ENCODE measurements at places on chromosomes 3 and 15.
A peak's percentile ranks its signal among the peaks of the same experiment; 100 is the strongest.

DNA sequence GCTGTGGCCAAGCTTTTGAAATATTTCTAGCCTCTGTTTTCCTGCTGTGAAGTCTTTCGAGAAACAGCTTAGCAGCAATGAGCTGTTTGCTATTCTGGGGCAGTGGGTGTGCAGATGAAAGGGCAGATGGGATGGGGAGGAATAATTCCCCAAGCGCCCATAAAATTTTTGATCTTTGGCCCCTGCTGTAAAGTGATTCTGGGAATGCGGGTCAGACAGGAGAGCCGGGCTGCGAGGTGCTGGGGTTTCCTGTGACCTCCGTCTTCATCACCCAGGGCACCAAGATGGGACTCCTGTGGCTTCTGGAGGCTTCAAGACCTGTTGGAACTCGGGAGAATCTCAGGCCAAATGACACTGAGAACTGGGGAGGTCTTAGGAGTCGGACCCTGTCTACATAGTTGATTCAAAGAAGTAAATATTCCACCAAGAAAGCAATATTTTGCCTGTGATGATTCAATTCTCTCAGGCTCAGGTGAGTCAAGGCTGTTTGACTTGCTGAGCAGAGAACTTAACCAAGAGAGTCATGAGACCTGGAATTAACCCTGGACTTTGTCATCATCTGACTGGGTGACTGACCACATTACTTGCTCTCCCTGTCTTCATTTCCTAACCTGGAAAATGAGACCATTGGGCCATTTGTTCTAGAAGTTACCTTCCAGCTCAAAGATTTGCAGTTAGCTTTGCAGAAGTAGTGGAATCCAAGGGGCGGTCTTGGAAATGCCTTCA lies 86.4 kb downstream of the POLR2M start:
- DNase-seq, result no peak

- no peak for DNase-seq
Measured at GRCh38 chr3:160047876-160048275, 59.2 kb downstream of the IL12A start.

DNA sequence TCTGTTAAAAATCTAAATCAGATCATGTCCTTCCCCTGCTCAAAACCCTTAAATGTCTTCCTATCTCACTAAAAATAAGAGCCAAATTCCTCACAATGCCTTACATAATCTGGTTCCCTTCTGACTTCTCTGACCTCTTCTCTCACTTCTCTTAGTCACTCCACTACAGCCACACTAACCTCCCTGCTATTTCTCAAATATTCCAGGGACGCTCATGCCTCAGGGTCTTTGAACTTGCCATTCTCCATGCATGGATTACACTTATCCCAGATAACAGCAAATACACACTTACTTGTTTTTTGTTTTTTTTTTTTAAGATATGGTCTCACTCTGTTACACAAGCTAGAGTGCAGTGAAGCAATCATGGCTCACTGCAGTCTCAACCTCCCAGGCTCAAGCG lies 8.5 kb downstream of the TP53BP1 start:
- DNase-seq, result no peak

GRCh38 chr3:157149136-157149696 lies 10.7 kb downstream of the CCNL1 start:
- no peak for DNase-seq

GRCh38 chr15:43095243-43095642 lies 10.6 kb downstream of the UBR1 start:
- no peak for DNase-seq

GRCh38 chr3:32282578-32283154 lies 44.2 kb downstream of the CMTM8 start:
- no peak for DNase-seq

DNA sequence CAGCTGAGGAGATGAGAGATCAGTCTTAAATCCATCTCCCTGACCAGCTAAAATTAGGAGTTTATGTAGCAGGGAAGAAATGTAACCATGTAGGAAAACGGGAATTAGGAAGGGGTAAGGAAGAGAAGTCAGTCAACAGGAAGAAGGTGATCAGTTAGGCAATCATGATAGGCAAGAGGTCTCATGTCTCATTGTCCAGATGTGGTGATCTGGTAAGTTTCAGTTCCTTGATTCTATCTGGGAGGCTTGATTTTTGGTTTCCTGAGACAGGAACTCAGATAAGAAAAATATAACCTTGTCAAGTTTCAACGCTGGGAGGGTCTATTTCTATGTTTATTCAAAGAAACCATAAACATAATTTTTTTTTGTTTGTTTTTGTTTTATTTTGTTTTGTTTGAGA lies 40.3 kb upstream of the TBC1D5 start:
- DNase-seq, result no peak

GRCh38 chr15:81016489-81017068 lies 15.9 kb downstream of the TLNRD1 start:
- DNase-seq, result no peak

- DNase-seq, result no peak
Measured at GRCh38 chr3:13514639-13515435, 34.1 kb upstream of the FBLN2 start.

DNA sequence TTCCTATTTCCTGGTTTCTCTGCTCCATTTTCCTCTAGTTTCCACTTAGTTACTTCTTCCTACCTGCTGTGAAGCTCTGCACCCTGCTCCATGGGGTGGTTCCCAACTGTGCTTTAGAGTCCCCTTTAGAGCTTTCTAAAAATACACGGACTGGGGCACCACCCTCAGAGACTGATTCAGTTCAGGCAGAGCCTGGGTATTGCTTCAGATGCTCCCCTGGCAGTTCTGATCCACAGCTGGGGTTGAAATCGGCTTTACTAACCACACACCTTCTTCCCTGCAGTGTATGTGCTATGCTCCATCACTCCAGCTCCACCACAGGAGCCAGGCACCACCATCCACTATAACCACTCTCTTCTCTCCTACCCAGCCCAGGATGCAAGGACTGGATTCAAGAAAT lies 12.6 kb downstream of the ANP32A start:
- no peak for DNase-seq

GRCh38 chr15:31387479-31388118 lies 61.0 kb downstream of the KLF13 start:
- peak; percentile 89 for DNase-seq

GRCh38 chr3:134885877-134886621 lies 91.0 kb downstream of the EPHB1 start:
- no peak for DNase-seq

GRCh38 chr3:183161552-183162336 lies 790 bp downstream of the LAMP3 start:
- no peak for DNase-seq

GRCh38 chr3:57972531-57973111 lies 35.6 kb upstream of the FLNB start:
- DNase-seq, result no peak

DNA sequence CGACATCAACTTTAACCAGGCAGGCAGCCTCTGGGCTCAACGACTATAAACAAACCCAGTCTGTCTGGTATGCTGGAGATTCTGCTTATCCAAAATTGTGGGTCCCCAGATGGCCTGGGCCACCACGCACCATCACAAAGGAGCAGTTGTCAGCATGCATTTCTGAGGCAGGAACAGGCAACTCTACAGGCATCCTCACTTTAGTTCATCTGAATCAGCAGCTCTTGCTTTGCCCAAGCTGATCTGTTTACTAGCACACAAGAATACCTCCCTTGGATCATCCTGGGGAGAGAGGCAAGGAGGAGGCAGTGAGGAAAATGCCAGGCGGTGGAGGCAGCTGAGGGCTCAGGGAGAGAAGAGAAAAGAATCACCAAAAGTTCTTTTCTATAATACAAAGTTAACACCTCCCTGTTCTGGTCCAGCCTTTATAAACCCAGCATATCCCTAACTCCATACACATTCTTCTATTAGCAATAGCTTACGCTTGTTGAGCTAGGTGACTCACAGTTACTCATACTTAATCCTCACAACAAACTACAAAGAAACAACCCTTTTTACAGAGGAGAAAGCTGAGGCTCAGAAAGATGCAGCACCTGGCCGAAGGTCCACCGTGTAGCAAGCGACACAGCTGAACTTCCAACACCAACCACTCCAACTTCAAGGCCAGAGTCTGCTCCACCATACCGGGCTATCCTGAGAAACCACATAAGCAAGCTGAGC lies 33.6 kb downstream of the ZDHHC3 start:
- DNase-seq, result no peak

- DNase-seq, result no peak
Measured at GRCh38 chr3:151144760-151145159, 58.3 kb downstream of the GPR171 start.

DNA sequence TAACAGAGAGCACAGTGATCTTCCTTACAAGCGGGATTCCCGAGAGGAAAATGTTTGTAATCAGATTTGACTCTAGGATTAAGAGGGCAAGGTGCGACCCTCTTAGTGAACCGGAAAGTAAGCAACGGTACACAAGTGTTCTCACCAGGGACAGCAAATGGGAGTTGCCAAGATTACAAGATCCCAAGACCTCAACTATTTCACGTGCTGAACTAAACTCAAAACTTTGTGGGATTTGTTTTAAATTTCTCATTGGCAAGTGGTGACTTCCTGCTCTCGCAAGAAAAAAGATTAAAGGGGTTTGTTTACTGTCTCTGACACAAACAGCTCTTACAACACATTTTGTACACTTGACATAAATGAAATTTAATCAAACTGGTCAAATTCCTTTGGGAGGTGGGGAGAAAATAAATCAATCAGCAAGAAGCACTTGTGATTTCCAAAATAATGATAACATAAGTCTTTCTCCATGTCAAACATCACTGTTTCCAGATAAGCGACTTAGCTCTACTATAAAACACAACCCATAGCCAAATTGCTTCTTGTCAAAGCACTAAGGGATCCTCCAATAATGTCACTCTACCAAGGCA lies 2.2 kb upstream of the PGPEP1L start:
- no peak for DNase-seq

DNA sequence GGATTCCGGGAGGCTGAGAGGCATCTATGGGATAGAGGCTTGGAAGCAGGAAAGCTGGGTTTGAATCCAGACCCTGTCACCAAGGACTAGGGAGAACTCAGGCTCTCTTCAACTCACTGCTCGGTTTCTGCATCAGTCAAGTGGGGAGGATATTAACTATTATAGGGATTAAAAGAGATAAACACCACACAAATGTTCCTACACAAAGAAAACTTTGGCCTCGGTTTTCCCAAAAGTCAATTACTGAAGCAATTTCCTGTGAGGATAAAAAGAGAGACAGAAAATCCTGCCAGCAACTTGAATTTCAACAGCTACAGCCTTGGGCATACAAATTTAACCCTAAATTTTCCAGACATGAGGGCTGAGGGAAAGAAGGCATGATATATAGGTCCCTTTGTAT lies 36.0 kb downstream of the ITGB5 start:
- DNase-seq, result no peak

DNA sequence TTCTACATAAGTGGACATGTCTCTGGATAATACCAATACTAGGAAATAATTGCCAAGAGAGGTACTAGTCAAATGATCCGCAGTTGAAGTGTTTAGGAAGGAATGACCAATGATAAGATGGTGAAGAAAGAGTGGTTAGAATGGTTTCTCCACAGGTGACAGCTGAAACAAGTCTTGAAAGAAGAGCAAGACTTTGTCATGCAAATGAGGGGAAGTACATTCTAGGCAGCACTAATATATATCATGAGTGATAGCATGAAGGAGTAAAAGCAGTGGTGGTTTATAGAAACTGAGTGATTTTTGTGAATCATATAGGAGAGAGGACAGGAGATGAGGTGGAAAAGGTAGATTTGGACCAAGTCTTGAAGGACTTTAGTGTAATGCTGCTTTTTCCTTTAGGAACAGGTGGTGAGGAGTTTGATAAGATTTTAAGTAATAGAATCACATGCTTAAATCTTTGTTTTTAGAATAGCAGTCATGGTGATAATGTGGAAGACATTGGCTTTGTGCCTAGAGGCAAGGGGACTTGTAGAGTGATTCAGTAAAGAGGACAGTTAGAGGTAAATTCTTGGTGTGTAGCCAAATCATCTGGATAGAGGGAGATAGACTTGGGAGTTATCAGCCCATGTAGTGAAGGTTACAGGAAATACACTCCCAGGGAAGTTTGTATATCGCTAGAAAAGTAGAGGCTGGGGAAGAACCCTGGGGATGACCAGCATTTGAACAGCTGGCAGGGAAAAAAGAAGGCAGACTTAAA lies 31.9 kb downstream of the SLMAP start:
- DNase-seq, result peak; percentile 0

GRCh38 chr3:88985491-88985890 lies 121.9 kb upstream of the EPHA3 start:
- no peak for DNase-seq

- DNase-seq, result no peak
Measured at GRCh38 chr3:15207836-15208504, 1.9 kb downstream of the CAPN7 start.

DNA sequence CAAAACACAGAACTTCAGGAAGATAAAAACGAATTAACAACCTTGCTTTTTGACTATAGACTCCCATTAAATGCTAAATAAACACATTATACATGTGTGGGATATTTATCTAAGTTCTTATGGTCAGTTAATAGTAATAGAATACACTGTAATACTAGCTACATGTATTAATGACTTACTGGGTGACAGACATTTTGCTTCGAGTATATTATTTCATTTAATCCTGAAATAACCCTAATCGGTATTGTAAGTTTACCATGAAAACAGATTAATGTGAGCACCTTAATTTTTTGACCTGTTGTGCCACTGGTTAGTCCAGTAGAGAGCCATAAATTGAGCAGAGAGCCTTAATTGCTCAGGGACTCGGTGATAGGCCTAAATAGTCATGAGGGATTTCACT lies 151.1 kb downstream of the ROBO2 start:
- DNase-seq, result no peak

GRCh38 chr15:100020614-100021013 lies 287.4 kb upstream of the LYSMD4 start:
- no peak for DNase-seq

- DNase-seq, result no peak
Measured at GRCh38 chr15:82950295-82950694, 2.2 kb downstream of the HOMER2 start.

DNA sequence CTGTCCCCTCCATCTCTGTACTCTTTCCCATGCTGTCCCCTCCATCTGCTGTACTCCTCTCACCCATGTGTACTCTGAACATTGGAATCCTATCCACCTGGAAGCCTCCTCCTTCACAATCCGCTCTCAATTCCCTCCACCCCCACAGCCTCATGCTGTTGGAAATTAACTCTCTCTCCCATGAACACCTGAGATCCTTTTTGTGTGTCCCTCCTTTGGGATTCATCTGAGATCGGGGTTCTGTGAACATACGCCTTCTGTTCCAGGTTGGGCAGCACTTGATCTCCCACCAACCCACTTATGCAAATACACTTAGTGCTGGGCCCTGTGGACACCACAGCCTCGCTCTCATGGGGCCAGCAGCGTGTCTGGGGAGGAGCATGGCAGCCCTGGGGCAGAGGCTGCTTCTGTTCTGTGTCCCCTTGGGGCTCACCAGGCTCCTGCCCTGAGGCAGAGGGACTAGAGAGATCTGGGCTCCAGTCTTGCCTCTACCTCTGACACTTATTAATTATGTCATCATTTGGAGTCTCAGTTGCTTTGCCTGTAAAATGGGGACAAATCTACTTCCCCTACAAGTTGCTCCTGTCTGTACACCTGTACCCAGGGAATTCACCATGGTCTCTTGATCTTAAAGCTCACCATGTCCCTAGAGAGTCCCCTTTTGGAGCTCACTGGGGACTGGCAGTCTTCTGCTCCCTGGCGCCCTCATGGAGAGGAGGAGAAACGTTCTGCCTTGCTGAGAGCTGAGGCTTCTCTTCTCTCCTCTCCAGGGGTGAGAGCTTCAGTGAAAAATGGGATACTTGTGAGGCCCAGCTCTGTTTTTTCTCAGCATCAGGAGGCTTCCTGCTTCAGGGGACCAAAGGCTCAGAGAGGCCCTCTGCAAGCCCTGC lies 42.7 kb downstream of the ITGA11 start:
- DNase-seq, result no peak

Measured in COR-L47 (cell line).